ENCODE measurements at places on chromosomes 11 and 22.

DNA sequence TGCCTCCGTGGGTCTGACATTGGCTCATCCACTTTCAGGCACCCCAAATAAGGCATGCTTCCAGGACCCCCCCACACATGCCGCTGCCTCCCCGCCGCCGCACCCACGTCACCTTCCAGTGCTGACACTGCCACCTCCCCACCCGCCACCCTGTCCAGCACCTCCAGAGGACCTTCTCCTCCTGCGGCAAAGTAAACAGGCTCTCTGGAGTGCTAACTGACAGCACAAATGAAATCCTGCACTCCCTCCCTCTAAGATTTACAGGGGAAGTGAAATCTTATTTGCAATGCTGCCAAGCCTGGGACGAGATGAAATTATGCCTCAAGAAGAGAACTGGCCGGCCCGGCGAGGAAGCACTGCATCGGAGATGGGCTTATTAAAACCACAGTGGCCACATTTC is 35.3 kb downstream of the MACROD1 start:
- no peak for DNase-seq

DNA sequence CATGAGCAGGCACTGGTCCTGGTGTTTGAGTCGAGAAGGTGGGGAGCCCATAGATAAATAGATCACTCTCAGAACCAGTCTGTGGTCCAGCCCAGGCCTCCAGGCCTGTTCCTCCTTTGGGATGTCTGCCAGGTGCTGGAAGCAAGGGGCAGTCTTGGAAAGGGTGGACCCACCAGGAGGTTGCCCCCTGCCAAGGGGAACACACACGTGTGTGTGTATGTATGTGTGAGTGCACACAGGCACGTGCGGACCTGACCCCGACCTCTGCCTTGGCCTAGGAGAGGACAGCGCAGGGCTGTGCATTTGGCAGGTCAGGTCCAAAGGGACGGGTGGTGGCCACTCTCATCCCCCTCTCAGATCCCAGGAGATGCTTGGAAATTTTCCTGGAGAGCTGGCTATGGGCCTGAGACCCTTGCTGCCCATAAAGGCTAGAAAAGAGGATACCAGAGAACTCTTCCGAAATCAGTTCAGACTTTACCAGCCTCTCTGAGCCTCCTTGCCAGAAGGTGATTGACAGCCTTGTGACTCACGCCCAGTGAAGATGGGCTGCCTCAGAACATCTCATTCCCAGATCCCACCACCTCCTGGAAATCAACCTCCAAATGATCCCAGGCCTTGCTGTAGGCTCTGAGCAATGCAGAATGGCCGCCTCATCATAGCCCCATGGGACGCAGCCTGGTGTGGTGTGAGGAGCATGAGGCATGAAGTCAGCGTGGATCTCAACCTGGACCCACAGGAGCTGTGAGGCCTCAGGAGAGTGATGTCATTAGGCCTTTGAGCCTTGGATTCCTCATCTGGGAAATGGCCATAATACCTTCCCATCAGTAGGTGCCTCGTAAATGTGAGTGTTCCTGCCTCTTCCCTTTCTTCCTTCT is 24.0 kb upstream of the CREB3L1 start:
- peak; percentile 58 for DNase-seq

GRCh38 chr22:27473533-27473932 is 328.0 kb downstream of the MN1 start:
- no peak for DNase-seq

DNA sequence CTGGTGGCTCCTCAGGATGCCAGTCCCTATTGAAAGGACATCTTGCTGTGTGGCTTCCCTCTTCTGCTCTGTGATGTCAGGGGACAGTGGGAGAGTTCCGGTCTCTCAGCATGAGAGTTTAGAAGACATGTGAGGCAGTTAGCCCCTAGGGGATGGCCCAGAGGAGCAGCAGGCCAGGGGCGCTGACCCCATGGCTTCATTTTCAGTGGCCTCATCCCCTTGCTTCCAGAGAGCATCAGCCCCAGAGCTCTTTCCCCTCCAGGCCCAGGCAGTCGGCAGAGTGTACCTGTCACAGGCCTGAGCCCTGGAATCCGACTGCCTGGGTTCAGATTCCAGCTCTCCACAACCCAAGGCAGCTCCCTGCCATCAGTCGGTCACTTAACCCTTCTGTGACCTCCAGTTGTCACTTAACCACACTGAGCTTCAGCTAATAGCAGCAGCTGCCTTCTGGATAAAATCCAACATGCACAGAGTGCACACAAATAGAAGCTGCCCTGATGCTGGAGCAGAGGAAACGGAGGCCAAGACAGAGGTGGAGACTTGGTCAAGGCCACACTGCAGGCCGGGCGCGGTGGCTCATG is 14.1 kb upstream of the LRRC10B start:
- DNase-seq = no peak

Data from GM23248 (cell line).